ENCODE measurements at places on chromosomes 7 and 10.

- DNase-seq: no peak
Observed at GRCh38 chr7:131284702-131285419, 42.8 kb upstream of the MKLN1 start.

DNA sequence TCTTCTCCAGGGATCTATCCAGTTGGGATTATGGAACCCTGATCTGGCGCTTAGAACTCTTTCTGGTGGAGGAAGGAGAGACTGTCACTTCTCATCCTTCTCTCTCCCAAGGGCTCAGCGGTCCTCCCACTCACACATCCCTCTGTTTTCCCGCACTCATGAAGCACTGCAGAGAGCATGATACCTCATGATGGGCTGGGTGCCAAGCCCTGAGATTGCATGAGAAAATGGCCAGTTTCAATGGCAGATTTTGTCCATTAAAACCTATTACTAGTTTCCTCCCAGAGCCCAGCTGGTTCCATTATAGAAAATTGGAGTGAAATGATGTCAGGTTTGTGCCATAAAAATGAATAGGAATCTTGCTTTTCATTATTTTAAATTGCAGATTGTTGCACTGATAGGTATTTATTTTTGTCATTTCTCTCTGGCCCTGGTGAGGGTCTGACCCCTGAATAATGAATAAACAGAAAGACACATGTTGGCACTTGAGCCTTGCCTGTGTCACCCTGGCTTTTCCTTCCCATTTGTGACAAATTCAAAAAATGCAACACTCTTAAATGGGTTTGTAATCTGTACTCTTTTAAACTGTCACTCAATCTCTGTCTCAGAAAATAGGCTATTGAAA lies 1151.1 kb downstream of the TYW1 start:
- no peak for DNase-seq

- DNase-seq: no peak
Observed at GRCh38 chr10:33157103-33157502, 177.4 kb downstream of the NRP1 start.

GRCh38 chr10:84263716-84264115 lies 18.9 kb downstream of the RGR start:
- no peak for DNase-seq

- no peak for DNase-seq
Observed at GRCh38 chr10:63766745-63767137, 245.5 kb downstream of the REEP3 start.

GRCh38 chr7:138630059-138630610 lies 71.0 kb downstream of the SVOPL start:
- DNase-seq: no peak

GRCh38 chr7:128404143-128404681 lies 5.6 kb downstream of the IMPDH1 start:
- DNase-seq: no peak

GRCh38 chr7:137094-137891 lies 55.1 kb upstream of the FAM20C start:
- DNase-seq: no peak

GRCh38 chr7:113797420-113798010 lies 121.3 kb downstream of the PPP1R3A start:
- DNase-seq: no peak

GRCh38 chr7:132030883-132031282 lies 474.5 kb upstream of the PODXL start:
- DNase-seq: no peak

DNA sequence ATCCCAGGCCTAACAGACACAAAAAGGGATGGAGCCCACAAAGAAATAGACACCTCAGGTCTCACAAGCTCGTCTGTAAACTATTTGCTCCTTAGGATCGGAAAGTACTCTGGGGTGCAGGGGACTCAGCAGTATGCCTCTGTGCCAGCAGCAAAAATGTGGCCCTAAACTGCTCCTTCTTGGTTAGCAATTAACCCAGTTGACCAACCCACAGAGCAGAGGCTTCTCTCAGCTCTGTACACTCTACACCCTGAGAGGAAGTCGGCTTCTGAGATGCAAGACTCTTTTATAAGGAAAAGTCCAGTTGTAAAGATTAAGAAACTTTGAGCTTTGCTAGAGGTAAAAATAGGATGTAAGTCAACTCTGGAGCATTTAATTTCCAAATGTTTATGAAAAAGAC lies 156.3 kb upstream of the PRSS58 start:
- DNase-seq: no peak

DNA sequence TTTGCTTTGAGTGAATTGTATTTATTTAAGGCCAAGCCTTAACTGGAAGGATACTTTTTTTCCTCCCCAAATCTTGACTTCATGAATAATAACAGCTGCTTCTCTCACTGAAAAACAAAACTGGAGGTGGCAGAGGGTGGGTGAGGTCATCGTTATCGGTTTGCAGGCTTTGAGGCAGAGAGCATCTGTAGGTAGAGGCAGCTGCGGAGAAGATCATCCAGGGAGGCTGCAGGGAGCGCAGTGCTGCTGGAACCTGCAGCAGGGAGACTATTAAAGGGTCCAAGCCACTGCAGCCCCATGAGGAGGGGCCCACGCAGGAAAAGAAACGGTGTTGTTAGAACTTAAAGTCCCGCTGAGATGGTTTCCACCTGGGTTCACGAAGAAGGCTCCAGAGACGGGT lies 112.1 kb upstream of the SDK1 start:
- no peak for DNase-seq

DNA sequence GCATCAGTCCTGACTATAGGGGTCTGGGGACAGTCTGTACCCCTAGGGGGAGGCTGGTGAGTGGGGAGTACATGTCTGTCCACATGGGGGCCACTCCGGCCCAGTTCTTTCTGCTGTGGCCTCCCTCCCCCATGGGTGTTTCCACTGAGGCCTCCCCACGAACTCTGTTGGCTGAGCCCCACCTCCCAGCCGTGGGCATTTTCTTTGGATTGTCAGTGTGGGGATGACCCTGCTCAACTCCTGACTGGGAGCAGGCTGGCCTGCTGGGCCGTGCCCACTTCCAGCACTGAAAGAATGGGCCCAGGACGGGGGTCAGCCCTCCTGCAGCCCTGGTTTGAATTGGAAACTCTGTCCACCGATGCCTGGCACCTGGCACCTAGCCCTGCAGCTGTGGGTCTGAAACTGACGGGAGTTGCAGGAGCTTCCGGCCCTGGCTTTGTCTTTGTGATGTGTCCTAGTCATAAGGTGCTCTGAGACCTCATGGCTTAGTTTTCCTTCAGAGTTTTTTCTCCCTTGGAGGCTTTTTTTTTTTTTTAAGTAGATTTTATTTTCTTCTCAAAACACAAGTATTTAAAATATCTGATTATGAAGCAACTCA lies 46.5 kb downstream of the LHPP start:
- DNase-seq: no peak

Data from activated T-cell treated with anti-CD3 and anti-CD28 coated beads, Interleukin-2, amount 50 U/mL, for 48 hours (primary cell).